ENCODE measurements at places on chromosomes 3 and 15.

DNA sequence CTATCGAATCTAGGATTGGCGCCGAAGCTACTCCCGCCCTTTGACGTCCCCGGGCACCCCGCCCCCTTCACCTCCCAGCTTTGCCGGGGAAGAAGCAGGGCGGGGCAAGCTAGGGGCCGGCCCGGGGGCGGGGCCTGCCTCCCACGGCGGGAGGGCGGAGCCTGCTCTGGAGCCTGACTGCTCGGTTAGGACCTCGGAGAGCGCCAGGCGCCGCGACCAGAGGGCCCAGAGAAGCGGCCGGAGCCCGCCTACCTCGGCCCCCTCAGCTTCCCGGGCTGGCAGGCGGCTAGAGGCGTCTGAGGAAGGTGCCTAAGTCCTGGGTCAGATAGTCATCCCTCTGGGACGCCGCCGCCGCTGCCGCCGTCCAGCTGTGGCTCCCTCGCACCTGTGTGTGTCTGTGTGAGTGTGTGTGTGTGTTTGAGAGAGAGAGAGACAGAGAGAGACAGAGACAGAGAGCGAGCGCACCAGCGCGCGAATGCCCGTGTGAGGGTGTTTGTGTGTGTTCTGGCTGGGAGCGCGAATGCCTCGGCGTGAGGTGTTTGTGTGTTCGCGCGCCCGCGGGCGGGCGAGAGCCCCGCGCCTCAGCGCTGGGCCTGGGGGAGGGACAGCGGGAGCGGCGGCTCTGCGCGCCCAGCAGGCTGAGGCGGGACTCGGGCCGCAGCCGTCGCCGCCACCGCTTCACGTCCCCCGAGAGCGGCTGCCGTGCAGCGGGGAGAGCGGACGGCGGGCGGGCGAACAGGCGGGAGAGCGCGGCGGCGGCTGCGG, at the start of gene STXBP5L:
STXBP5L (plus strand) TSS at position 176 of the 765 bp plus-strand sequence. CDS start 1,374 bp downstream, outside the sequence.
- DNase-seq: peak; percentile 89

DNA sequence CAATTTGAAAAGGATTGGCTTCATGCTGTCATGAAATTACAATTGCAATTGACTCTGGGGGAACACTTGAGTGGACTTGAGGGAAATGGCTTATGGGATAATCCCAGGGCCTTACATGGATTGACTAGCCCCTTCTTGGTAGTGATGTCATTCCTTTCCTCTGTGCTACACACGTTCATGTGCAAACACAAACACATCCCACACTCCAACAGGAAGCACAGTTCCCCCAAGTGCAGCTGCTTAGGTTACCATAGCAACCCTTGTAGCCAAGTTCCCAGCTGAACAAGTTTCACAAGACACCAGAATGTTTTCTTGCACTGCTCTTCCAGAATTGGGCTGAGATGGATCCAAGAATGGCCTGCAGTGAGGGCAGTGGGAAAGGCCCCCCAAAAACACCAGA, 217.0 kb downstream of the ZNF621 start:
- peak; percentile 47 for DNase-seq

DNA sequence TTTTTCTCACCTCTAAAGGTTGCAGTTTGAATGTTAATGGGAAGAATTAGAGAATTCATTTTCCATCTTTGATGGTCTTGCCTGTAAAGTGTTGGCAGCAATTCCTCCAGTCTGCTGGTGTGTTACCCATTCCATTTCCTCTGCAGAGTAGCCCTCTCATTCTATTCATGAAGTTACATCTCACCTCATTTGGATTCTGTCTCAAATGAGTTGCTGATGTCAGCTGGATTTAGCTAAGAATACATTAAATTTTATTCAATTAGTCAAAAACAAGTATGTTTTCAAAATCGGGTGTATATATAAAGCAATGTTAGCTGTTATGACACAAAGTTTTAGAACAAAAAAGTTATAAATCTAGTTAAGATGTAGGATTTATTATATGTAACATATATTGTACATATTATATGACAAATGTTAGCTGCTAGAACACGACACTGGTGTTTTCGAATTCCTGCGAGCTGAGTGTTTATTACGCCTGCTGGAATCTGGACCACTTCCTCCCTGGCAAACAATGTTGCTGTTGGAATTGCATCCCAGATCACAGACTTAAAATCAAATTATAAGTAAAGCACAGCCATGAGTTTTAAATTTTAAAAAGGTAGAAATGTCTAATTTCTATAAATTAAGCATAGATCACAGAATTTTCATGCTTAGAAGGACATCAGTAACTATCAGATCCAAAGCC, 516.2 kb downstream of the OCA2 start:
- DNase-seq: no peak

DNA sequence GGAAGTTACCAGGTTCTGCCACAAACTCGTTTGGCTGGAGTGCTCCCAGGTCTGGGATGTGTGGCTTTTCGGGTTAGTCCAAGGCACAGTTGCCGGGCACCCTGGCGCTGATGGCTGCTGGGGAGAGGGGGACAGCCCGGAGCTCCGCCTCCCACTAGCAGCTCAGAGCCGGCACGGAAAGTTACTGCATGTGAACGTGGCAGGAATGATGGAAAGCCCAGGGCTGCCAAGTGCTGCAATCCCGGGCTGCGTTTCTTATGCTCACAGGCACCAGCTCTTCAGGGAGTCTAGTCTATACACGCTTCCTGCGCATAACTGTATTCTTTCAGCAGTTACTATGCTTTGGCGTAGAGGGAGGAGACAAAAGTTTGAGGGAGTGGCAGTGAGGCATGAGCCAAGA, 141.8 kb upstream of the ICE2 start:
- no peak for DNase-seq
